Transverse colon (tissue), 4 donors: ENCODE measurements at places on chromosomes 5 and 9.

DNA sequence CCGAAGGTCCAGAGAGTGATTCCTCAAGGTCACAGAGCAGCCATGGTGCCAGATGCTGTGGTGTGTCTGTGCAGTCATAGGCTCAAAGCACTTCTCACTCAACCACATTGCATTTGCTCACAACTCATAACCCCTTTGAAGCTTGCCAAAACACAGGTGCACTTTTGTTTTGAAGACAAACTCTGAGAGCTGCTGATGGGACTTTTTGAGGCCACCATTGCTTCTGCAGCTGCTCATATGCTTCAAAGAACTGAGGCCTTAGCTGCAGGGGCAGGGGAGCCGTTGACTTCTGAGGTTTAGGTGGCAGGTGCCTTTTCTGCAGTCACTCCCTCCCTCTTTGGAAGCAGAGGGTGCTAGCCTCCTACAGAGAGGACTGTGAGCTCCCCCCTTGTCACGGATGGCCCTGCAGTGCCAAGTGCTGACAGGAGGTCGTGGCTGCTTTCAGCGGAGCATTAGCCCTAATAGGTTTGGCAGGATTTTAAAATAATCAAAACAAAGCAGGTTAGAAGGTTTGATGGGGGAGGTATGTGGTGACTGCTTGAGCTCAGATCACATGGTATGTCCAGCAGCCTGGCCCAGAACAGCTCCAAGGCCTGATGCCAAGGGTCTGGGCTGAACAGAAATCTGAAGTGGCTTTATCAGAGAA lies 232.1 kb downstream of the MAN2A1 start:
- no peak for DNase-seq

DNA sequence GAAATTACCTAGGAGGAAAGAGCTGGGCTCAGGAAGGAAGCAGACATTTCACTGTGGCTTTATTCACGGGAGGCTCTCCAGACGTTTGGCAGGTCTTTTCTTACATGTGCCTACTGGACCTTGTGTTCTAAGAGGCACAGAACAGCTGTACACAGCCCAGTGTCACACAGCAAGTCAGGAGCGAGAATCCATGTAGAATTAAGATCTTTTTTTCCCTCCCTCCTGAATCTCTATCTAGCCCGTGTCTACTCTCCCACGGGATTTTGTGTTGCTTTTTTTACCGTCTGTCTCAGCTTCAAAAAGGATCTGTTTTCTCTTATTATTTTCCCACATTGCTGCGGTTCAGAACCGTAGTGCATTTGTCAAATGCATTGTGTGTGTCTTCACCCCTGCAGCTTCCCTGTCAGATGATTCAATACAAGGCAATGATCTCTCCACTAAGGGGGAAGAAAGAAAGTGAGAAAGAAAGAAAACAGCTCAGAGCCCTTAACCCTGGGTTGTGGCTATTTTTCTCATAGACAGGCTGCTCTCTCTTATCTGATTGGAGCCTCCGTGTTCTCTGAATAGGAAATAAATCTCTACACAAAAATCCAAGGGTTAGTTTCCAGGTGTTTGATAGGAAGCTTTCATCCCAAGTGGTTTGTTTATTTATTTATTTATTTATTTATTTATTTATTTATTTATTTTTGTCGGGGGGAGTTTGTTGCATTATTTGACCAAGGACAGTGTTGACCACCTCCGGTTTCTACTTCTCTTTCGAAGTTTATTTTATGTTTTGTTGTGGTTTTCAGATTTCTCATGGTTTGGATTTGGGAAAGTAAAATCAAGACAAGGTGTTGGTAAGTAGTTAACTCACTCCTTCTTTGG lies 191.0 kb downstream of the NTRK2 start:
- no peak for DNase-seq

- DNase-seq: peak; percentile 74
Measured at GRCh38 chr9:127897193-127897692, 2.2 kb downstream of the ST6GALNAC6 start.

DNA sequence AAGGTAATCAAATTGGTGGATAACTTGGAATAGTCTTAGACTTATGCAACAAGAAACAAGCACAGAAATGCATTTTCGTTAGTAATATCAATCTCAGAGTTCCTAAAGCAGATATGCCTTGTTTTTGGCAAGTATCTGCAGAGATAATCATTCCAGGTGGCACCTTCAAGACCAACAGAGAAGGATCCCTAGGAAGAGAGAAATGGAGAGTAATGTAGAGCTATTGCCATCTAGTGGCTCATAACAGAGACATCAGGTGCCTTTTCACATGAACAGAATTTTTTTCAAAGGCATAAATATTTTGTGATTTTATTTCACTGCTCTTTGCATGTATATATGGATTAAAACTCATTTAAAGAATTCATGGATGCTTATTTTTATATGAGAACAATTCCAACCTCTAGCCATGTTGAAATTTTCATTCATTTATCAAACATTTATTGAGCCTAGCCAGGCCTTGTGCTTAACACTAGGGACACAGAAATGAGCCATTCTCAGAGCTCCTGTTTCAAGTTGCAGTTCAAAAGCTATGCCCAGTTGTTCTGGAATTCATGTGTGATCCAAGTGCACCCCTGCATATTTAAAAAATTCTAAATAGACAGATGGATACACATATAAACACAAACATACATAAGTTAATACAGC lies 117.5 kb upstream of the OR13F1 start:
- no peak for DNase-seq

- no peak for DNase-seq
Measured at GRCh38 chr9:72205513-72205912, 56.3 kb downstream of the GDA start.

DNA sequence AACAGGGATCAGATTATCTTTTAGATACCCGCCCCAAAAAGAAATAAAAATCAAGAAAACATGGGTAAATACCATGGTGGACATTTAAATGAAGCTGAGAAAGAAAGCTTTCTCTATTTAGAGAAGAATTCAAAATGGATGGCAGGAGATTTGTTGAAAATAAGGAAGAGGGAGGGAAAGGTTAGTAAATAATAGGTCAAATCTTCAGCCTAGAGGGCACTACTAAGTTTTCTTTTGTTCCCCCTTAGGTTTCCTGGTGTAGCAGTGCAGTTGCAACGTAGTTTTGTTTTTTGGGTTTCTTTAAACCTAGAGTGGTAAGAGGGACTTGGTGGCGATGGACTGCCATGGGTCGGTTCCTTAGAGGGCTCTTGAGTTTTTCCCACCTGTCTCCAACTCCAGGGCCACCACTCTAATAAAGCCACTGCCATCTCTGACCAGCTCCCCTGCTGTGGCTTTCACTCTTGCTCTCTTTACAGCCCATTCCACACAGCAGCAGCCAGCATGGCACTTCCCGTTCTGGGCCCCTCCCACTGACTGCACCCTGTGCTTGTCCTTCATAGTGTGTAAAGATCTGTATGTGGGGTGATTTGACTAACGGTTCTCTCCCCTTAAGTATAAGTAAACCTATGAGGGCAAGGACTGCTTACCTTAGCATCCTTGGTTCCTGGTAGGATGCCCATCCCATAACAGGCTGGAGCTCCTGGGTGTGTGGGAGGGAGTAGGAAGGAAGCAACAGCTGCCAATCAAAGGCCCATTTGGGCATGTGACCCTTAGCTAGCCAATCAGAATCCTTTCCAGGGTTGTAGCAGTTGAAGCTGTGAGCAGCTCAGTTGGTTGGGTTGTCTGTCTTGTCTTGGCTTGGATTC lies 118.3 kb downstream of the SLC1A3 start:
- peak; percentile 64 for DNase-seq

- no peak for DNase-seq
Measured at GRCh38 chr5:104843822-104844221, 1281.2 kb upstream of the NUDT12 start.

- DNase-seq: no peak
Measured at GRCh38 chr5:171673328-171673727, 112.3 kb upstream of the SMIM23 start.

DNA sequence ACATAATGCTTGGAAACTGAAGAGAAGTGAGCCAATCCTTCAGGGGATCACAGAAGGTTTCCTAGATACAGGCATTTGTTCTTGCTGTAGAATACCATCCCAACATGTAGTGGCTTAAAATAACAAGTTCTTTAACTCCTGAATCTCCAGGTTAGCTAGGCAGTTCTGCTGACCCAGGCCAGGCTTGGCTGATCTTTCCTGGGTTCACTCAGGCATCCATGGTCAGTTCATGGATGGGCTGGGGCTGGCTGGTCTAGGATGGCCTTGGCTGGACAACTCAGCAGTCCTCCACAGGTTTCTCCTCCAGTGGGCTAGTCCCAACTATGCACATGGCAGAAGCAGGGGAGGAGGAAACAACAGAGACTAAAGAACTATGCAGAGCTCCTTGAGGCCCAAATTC lies 37.4 kb upstream of the DENND1A start:
- DNase-seq: no peak

- no peak for DNase-seq
Measured at GRCh38 chr9:88219601-88220000, 81.3 kb upstream of the SPATA31C2 start.

GRCh38 chr5:66947458-66947857 lies 249.1 kb downstream of the CD180 start:
- no peak for DNase-seq

- DNase-seq: no peak
Measured at GRCh38 chr5:173340984-173341383, 12.8 kb upstream of the STC2 start.

DNA sequence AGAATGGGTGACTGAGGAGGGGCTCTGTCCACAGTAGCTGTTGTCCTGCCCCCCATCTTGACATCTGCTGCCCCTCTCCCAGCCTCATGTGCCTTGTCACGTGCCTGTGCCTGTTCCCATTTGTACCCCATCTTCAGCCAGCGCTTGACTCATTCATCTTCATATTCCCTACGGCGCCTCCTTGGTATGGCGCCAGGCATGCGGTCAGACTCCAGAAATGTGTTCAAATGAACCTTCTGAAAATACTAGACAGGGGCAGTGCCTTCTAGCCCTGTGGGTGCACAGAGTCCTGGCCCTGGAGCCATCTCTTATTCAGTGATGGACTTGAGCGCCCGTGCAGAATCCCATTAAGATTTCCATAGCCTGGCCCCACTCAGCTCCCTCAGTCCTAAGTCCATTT lies 46.2 kb downstream of the CFAP77 start:
- DNase-seq: no peak

DNA sequence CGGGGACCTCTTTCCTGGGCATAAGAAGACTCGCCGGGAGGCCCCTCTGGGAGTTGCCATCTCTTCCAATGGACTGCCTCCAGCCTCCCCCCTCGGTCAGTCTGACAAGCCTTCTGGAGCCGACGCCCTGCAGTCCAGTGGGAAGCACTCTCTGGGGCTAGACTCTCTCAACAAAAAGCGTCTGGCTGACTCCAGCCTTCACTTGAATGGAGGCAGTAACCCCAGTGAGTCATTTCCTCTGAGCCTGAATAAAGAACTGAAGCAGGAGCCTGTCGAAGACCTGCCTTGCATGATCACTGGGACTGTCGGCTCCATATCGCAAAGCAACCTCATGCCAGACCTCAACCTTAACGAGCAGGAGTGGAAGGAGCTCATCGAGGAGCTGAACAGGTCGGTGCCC lies 28.4 kb upstream of the LTC4S start:
- DNase-seq: no peak

DNA sequence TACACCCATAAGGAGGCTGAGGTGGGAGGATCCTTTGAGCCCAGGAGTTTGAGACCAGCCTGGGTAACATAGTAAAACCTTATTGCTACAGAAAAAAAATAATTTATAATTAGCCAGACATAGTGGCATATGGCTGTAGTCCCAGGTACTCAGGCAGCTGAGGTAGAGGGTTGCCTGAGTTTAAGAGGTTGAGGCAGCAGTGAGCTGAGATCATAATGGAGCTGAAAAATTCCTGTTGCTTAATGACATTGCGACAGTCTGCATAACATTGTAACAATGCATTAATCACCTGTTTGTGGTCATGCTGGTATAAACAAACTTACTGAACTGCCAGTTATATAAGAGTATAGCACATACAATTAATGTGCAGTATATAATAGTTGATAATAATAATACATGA lies 214.2 kb downstream of the TRIM32 start:
- no peak for DNase-seq

GRCh38 chr5:64603676-64604075 lies 86.6 kb upstream of the SHISAL2B start:
- DNase-seq: no peak

- DNase-seq: no peak
Measured at GRCh38 chr5:41815261-41815660, 55.0 kb downstream of the OXCT1 start.

DNA sequence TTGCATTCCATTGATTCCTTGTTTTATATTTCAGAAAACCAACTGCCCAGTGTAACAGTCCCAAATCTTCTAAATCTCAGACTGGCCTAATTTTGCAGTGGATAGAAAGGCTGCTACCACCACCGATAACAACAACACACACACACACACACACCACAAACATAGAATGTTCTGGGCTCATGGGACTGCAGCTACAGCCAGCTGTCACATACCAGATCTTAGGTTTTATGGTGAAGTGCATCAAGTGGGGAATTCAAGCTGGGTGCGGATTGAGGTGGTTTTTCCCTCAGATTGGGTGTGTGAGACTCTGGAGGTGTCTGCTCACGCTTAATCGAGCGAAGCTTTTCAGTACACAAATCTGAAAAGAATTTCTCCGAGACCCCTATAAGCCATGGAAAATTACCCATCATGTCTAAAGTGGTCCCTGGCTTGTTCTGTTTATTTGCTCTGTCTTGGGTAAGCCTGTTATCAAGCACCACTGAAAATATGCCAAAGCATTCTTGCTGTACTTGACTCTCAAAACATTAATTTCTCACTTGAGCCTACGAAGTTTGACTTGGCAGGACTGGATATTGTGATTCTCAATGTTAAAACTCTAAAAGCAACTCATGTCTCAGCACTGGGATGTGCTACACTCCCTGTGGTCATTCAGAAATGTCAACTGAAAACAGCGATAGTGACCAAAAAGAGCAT lies 71.1 kb downstream of the ALDH7A1 start:
- no peak for DNase-seq

DNA sequence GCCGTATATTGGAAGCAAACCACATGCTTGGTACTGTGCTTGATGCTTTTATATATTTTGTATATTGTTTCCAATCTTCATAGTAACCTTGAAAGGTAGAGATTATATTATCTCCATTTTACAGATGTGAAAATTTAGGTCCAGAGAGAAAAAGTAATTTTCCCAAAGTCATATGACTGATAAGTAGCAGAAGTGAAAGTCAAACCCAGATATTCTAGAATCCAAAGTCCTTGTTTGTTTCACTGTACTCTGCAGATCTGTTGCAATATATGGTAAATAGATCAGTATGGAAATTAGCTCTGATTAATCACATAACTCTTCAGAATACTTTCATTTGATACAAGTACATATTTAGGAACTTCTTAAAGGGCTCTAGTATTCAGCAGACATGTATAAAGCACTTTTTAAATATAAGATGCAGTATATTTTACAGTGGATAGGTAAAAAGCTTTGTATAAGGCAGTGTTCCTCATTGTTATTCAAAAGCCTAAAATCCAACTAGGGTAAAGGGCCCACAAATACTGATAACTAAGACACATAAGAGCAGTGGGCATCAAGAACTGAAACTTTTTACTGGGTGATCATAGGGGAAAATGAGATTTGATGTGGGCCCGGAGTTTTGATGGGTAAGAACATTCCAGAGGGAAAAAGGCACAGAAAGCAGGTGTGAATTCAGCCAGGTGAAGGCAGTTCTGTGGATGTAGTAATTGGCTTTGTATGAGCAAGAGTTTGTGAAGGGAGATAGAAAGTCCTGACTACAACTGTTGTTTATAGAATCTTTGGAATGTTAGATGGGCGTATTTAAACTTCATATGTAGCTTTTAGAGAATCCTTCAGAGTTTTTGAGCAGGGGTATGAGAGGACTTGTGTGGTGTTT lies 25.0 kb downstream of the NDFIP1 start:
- DNase-seq: no peak

GRCh38 chr5:86675311-86675710 lies 57.6 kb downstream of the COX7C start:
- DNase-seq: no peak

GRCh38 chr9:95082401-95083084 lies 235.0 kb downstream of the FANCC start:
- no peak for DNase-seq
